ENCODE measurements at places on chromosomes 5 and 9. TPM values are rescaled to one million over a fixed set of nuclear protein-coding genes. Genes with fewer than 3 reads are reported as not detected.

The TNFSF8 gene
- not detected for total RNA-seq

The NEUROG1 gene
- not detected for total RNA-seq

The CORO2A gene
- under 0.01 TPM for total RNA-seq

The ARID3C gene
- total RNA-seq: not detected

The TEX48 gene
- total RNA-seq: not detected

The MTREX gene
- total RNA-seq: 86.4 TPM

The SYNPO gene
- 2.0 TPM for total RNA-seq

The IFNA21 gene
- not detected for total RNA-seq

The FOXI1 gene
- not detected for total RNA-seq

The RAD17 gene
- 11.6 TPM for total RNA-seq

The PCDHB14 gene
- total RNA-seq: 0.63 TPM

The GFI1B gene
- total RNA-seq: not detected

The WDR41 gene
- 113 TPM for total RNA-seq

The ST8SIA4 gene
- total RNA-seq: 0.09 TPM

The MARCOL gene
- not detected for total RNA-seq

The PLCXD3 gene
- under 0.01 TPM for total RNA-seq

The SVEP1 gene
- total RNA-seq: 62.5 TPM

The EQTN gene
- total RNA-seq: not detected

The PCDHGC5 gene
- total RNA-seq: 3.5 TPM

The GMCL2 gene
- total RNA-seq: not detected

The LPAR1 gene
- total RNA-seq: 450 TPM

The SLC25A2 gene
- not detected for total RNA-seq

The LRRC14B gene
- not detected for total RNA-seq

The ADAMTS6 gene
- total RNA-seq: 37.8 TPM

The TXNDC8 gene
- not detected for total RNA-seq

The TMEM171 gene
- total RNA-seq: 0.26 TPM

The PLAC8L1 gene
- not detected for total RNA-seq

The PCDHA13 gene
- 0.16 TPM for total RNA-seq

The NMUR2 gene
- not detected for total RNA-seq

The ABCA1 gene
- 207 TPM for total RNA-seq

The SPTLC1 gene
- total RNA-seq: 88.3 TPM

The MAML1 gene
- 3.0 TPM for total RNA-seq

The AK8 gene
- 0.47 TPM for total RNA-seq

The CNTNAP3B gene
- total RNA-seq: 7.8 TPM

The ACOT12 gene
- total RNA-seq: 0.17 TPM

The SLC34A3 gene
- total RNA-seq: not detected

The FAM200C gene
- total RNA-seq: 3.0 TPM

The STK32A gene
- total RNA-seq: 0.09 TPM

The PCDHGA4 gene
- total RNA-seq: 4.7 TPM

The CCDC112 gene
- total RNA-seq: 6.0 TPM

The HACD4 gene
- total RNA-seq: 4.9 TPM

The EDIL3 gene
- total RNA-seq: 44.8 TPM

The NPM1 gene
- 1,530 TPM for total RNA-seq

The PLEKHG4B gene
- total RNA-seq: under 0.01 TPM

The NXNL2 gene
- total RNA-seq: 0.77 TPM

The CNTNAP3 gene
- total RNA-seq: 3.5 TPM

The IL31RA gene
- 0.77 TPM for total RNA-seq

The PRSS3 gene
- 47.3 TPM for total RNA-seq
